ENCODE measurements at places on chromosomes 3 and 15. TPM values are rescaled to one million over a fixed set of nuclear protein-coding genes. Genes with fewer than 3 reads are reported as not detected.

DNA sequence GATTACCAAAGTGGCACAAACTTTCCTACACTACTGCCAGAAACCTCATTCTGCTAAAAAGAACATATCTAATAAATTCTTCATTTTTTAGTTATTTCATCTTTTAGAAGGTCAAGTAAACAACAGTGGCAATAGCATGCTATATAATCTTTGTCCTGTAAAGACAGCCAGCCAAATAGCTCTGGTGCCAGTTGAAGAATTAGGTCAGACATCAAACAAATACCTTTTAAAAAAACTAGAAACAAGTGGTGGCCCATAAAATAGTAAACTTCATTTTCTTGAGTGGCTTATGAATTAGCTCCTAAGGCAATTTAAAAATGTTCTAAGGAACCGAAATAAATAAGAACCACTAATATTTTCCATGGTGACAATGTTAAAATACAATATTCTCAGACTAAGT is 19.5 kb downstream of the CCDC14 start:
- DNase-seq: no peak

DNA sequence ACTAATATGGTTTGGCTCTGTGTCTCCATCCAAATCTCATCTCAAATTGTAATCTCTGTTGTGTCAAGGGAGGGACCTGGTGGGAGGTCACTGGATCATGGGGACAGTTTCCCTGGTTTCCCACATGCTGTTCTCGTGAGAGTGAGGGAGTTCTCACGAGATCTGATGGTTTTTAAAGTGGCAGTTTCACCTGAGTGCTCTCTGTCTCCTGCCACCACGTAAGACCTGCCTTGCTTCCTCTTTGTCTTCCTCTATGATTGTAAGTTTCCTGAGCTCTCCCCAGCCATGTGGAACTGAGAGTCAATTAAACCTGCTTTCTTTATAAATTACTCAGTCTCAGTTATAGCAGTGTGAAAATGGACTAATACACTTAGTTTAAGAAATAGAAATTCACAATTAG is 228.9 kb downstream of the CD47 start:
- DNase-seq: no peak

- DNase-seq: no peak
These were observed 7.0 kb downstream of the DLEC1 start for GRCh38 chr3:38046027-38046426.

- DNase-seq: no peak
These were observed 12.2 kb downstream of the TARS3 start for GRCh38 chr15:101712078-101712477.

DNA sequence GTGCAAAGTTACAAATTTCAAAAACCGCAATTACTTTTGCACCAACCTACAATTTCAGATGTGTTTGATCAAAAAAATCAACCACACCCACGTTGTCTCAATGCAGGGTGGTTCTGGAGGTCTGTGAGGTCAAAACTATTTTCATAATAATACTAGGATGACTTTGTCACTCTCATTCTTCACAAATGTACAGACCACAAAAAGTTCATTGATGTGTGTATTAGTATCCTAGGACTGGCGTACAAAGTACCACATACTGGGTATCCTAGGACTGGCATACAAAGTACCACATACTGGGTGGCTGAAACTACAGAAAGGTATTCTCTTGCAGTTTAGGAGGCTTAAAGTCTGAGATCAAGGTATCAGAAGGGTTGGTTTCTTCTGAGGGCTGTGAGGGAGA is 13.0 kb downstream of the SUCLG2 start:
- DNase-seq: no peak

DNA sequence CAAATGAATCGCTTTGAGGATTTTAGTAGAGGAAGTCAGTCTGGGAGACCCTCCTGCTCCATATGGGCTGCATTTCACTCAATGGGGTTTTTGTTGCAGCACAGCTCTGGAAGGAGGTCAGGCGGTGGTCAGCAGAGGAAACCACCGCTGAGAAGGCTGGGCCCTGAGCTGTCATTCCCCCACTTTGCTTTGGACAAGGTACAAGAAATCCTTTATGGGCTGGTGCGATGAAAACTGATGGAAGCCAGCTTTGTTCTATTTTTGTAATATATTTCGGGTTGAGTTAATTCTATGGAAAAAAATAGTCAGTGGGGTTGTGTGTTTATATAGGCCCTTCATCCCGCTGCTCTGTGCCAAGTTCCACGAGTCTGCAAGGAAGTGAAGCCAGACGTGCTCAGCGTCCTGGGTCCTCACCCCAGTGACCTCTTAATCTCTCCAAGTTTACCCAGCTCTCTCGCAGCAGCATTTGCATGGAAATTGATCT is 157.1 kb upstream of the TMC3 start:
- DNase-seq: no peak

- no peak for DNase-seq
These were observed 277.3 kb upstream of the TLE3 start for GRCh38 chr15:70375006-70375431.

DNA sequence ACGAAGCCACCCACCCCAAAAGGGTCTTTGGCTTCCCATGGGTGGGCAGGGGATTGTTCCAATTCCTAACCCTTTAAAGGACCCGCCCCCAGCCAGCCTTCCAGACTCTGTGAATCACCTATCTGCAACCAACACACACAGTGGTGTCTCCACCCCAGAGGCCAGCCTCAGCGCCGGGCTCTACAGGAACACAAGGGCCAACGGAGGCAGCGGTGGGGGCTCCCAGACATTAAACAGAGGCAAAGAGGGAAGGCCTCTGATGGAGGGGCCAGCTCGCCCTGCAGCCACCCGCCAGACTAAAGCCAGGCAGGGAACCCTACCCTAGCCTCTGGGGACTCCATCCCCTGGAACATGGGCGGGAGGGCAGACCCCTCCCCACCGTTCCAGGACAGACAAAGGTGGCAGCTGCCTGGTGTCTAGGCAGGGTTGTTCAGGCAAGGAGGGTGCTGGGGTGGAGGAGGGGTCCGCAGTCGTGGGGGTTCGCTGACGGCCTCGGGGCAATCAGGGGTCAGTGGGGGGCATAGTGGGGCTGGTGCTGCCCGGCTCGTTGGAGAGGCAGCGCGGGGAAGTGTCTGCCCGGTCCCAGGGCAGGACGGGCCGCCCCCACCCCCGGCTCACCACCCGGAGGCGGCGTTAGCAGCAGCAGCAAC is 448 bp downstream of the SHISA5 start:
- peak; percentile 8 for DNase-seq

GRCh38 chr3:120764206-120764605 is 21.7 kb downstream of the GTF2E1 start:
- no peak for DNase-seq

DNA sequence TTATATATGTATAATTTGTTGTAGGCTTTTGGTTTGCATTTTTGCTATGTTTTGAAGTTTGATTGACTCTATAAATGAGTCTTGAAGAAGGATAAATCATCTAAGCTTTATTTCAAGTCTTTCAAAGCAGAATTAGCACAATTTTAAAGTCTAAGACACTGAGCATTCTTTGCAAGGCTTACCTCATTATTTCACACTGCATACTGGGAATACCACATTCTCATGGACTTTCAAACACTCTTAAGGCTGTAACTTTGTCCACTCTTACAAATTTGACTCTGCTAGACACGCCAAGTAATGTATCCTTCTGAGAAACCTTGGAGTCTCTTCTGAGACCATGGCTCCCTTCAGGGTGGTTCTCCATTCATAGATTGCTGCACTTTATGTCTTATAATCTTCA is 281.3 kb upstream of the COL8A1 start:
- no peak for DNase-seq

- DNase-seq: no peak
These were observed 818 bp downstream of the PPP1R2 start for GRCh38 chr3:195542316-195542697.

- no peak for DNase-seq
These were observed 94.7 kb downstream of the SSR3 start for GRCh38 chr3:156460206-156460611.

The CGNL1 gene
- total RNA-seq: 0.13 TPM
